ENCODE measurements at places on chromosomes 6 and 20.

GRCh38 chr6:133544419-133544818 is 303.3 kb downstream of the EYA4 start:
- no peak for DNase-seq

- no peak for DNase-seq
Observed at GRCh38 chr20:20143165-20143564, 90.8 kb downstream of the CFAP61 start.

- no peak for DNase-seq
Observed at GRCh38 chr6:120938876-120939472, 395.3 kb downstream of the TBC1D32 start.

- DNase-seq = peak; percentile 37
Observed at GRCh38 chr6:135883045-135883444, 31.5 kb downstream of the PDE7B start.

DNA sequence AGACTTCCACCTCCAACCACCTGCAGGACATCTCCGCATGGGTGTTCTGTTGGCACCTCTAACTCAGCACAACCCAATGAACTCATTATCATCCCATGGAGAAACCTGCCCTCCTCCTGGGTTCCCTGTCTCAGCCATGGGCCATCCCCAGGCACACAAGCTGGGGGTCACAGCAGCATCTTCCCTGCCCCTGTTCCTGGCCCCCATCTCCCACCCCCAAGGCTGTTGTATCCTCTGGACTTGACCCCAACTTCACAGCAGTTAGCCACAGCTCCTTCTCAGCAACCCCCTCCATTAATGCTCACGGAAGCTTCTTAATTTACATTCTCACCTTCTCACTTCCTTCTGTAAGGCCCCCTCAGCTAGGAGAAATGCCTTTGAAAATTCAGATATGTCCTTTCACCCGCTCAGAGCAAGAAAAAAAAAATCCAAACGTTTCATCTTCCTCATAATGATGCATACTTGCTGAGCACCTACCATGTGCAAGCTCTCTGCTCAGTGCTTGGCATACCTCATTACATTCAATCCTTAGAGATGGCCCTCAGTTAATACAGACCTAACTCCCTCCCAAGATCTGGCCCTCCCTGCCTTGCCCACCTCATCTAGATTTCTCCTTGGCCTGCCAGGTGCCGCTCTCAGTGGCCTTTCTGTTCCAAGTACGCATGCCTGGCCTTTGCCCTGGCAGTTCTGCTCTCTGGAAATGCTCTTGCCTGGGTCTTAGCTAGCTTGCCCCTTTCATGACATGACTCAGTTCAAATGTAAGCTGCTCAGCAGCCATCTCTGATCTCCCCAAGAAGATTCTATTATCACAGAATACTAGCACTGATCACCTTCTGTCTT is 2.5 kb upstream of the NELFCD start:
- DNase-seq = no peak

GRCh38 chr6:142470421-142470820 is 168.6 kb downstream of the ADGRG6 start:
- no peak for DNase-seq

- no peak for DNase-seq
Observed at GRCh38 chr6:107355659-107356058, 103.7 kb downstream of the PDSS2 start.

GRCh38 chr20:2742934-2743559 is 50.5 kb downstream of the EBF4 start:
- peak; percentile 33 for DNase-seq

- peak; percentile 79 for DNase-seq
Observed at GRCh38 chr6:169034516-169035167, 219.0 kb downstream of the THBS2 start.

DNA sequence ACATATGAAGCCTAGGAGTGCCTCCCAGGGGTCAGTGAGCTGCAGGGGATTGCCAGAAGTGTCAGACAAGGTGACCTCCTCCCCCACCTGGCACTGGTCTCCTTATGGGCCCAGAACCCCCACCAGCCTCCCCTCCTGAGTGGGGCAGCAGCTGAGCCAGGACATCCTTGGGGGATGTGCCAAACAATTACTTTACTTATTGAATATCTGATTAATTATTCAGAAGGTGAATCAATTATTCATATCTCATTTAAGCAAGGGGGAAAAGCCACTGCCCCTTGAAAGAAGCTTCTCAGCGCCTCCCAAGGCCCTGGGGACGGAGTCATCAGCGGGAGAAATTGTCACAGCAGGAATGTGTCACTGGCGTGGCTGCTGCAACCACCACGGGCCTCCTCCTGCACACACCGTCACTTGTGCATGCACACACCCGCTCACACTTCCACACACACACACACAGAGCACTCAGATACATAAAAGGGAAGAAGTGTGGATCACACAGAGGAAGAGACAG is 123.4 kb upstream of the MAFB start:
- DNase-seq = no peak

- DNase-seq = no peak
Observed at GRCh38 chr6:32151863-32152768, at the start of gene PRRT1. Gene PRRT1, minus strand, starts transcription at chr6:32151939. Its CDS starts 112 bp downstream, at chr6:32151827.

Data from fibroblast of skin of left quadriceps (primary cell).